Mesothelial cell of epicardium (in vitro differentiated cells): ENCODE measurements at places on chromosomes 6 and 20.

- DNase-seq = no peak
These were observed 32.7 kb upstream of the FANCE start for GRCh38 chr6:35419417-35419816.

DNA sequence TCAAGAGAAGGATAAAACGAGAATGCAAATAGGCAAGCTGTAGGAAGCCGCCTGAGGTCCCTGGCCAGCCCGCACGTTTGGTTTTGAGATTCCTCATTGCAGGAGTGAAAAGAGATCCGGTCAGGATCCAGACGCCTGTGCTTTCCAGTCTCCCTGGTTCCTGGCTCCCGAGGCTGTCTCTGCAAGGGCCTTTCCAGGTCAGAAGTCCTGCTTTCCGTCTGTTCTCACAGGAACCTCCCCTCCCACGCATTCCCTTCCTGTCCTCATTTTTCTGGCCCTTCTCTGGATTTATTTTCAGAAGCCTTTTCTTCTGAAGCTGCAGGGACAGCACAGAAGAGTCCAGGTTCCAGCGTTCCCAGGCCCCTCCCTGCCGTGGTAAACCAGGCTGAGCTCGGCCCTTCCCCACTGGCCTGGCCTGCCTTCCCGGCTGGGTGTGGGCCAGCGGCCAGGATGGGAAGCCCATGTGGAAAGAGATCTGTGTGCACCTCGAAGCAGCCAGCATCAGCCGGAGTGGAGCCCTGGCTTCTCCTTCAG is 54.0 kb downstream of the TMEM242 start:
- peak; percentile 57 for DNase-seq

- DNase-seq = no peak
These were observed 213.7 kb upstream of the CITED2 start for GRCh38 chr6:139588076-139588639.

DNA sequence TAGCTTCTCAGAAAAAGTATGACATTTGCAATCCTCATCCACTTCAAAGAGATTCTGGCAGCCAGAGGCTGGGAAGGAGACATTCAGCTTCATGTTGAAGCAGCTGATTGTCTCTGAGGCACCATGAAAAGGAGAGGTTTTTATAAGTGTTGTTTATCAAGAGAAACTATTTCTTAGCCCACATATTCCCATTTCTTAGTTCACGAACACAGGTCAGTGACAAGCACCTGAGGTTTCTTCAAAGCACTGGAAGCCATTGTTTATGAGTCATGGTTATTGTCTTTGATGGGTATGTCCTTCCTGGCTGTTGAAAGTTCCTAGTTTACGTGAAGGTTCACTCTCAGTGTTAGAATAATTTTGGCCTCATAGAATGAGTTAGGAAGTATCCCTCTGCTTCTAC is 3.0 kb upstream of the DDX43 start:
- no peak for DNase-seq

DNA sequence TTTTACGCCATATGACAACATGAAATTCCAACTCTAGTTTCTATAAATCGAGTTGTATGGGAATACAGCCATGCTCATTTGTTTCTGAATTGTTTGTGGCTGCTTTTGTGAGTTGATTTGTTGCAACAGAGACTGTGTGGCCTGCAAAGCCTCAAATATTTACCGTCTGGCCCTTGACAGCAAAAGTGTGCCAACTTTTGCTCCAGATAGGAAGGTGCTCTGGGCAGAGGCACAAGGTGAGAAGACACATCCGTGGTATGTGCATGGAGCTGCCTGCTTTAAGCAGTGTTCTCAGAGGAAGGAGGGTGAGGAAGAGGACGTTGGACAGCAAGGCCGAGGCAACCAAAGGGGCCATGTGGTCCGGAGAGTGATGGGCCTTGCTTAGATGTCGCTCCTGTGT is 57.4 kb downstream of the IYD start:
- DNase-seq = no peak

DNA sequence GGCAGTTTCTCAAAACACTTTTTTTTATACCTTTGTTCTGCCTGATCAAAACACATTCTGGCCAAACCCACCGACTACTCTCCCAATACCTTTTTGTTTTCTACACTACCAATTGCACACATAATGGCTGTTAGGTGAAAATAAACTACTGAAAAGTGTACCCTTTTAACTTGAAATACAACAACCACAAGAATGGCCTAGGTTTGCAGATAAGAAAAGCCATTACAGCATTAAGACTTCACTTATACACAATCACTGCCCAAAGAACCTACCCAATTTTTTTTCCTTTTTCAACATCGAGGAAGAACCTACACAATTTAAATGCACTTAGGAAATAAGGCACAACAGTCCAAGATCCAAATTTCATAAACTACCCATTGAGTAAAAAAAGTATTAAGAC is 1.8 kb downstream of the SEC63 start:
- DNase-seq = no peak

- no peak for DNase-seq
These were observed 757.0 kb downstream of the PTPRT start for GRCh38 chr20:42432496-42433334.

- no peak for DNase-seq
These were observed 223.4 kb downstream of the SLC24A3 start for GRCh38 chr20:19435821-19436220.

GRCh38 chr6:44575644-44576043 is 188.1 kb downstream of the CDC5L start:
- DNase-seq = no peak

DNA sequence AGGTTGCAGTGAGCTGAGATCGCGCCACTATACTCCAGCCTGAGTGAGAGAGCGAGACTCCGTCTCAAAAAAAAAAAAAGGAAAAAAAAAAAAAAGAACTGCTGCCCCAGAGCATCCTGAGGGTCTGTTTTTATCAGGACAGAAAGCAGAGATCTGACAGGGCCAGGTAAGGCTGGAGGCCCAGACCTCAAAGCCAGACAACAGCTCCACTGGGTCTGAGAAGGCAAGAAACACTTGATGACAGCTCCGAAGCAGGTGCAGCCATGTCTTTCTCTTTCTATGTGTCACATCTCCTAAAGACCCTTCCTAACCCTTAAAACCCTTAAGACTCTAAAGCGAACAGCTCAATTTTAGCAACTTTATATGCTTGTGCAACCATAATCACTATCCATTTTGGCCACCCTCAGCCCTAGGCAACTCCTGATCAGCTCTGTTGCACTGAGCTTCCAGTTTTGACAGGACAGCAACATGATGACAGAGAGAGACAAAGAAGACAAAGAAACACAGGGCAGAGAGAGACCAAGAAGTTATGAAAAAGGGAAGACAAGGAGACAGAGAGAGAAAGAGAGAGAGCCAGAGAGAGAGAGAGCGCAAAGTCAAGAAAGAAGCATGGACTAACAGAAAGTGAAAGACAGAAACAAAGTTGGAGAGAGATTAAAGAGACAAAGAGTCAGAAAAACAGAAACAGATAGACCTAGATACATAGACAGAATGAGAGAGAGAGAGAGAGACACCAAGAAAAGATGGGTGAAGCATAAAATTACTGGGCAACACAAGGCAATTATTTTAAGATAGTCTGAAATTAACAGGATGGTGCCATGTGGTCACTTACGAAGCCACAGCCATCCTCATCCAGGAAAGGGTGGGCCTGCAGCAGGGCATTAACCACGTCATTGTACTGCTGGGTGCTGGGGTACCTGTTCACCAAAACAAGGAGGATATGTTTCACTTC is 39.2 kb downstream of the SAMD3 start:
- DNase-seq = no peak

DNA sequence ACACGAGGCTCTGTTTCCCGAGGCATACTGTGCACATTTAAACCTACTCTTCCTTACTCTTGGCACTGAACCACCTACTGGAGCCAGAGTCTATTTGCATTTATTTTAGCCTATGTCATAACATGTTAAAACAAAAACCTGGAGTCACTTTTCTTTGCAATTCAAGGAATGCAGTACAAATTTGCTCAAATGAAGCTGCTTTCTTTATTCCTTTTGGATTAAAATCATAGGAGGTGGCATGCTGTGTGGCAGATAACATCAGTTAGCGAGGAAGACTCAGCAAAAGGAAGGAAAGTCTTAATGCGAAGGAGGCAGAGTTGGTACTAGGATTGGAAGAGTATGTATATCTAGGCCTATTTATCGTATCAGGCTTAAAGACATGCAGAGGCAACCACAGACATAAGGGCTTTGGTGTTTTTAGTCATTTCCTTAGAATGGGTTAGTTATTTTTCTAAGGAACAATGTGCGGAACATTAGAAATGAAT is 92.9 kb downstream of the SAMD3 start:
- DNase-seq = no peak

- DNase-seq = no peak
These were observed 51.9 kb downstream of the GCLC start for GRCh38 chr6:53492860-53493634.

- no peak for DNase-seq
These were observed 62.0 kb downstream of the TRERF1 start for GRCh38 chr6:42389736-42390135.

DNA sequence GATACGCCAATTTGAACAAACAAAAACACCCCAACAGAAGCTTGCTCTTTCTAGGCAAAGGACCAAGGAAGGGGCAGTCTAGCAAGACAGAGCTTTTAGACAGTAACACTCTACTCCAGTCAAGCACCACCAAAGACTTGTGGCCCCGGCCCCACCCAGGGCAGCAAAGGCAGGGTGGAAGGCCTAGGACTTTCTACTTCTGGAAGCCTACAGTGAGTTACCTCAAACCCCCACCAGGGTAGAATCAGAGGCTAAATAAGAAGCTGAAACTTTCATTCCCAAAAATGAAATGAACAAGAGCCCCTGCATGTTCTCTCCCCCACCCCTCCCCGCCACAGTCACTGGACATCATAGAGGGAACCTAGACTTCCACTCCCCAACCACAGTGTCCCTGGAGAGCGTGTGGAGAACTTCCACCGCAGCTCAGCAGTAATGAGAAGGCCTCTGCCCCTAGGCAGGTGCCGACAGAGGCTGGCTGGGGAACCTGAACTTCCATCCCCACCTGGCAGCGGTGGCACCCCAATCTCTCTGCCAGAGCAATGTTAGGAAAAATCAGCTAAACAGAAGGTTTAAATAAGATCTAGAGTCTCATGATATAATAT is 40.0 kb downstream of the KATNA1 start:
- DNase-seq = no peak

DNA sequence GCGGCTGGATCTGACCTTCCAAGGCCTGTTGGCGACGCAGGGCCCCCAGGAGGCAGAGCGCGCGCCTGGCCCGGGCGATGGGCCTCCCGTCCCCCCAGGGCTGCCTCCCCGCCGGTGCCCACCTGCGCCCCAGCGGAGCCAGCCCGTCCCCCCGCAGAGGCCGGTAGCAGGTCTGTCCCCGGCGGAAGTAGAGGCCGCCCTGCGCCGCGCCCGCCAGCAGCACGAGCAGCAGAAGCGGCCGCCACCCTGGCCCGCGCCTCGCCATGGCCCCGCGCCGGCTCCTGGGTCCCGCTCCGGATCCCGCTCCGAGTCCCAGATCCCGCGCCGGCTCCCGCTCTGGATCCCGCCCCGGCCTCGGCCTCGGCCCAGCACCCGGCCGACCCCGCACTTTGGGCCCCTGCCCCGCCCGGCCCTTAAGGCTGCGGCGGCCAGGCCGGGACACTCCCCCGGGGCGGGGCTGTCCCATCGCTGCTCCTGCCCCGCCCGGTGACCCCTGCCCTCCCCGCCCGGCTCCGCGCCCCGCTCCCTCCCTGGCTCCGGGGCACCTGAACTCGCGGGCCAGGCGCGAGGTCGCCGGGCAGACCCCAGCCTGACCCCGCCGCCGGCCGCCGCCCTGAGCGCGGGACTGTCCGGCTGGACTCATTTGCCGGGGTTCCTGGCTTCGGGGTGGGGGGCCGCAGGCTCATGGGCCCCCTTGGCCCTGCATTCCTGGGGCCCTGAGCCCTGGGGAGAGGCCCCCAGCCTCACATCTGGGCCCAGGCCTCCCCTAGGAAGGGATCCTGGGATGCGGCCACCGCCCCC is at the start of gene CTSZ:
CTSZ (minus strand) TSS at position 391 of the 801 bp plus-strand sequence; CDS start at position 265, 126 bp downstream.
- DNase-seq = peak; percentile 65

GRCh38 chr6:38567436-38567835 is 72.3 kb downstream of the BTBD9 start:
- peak; percentile 80 for DNase-seq

- DNase-seq = no peak
These were observed 17.8 kb downstream of the SYNDIG1 start for GRCh38 chr20:24487240-24487639.

DNA sequence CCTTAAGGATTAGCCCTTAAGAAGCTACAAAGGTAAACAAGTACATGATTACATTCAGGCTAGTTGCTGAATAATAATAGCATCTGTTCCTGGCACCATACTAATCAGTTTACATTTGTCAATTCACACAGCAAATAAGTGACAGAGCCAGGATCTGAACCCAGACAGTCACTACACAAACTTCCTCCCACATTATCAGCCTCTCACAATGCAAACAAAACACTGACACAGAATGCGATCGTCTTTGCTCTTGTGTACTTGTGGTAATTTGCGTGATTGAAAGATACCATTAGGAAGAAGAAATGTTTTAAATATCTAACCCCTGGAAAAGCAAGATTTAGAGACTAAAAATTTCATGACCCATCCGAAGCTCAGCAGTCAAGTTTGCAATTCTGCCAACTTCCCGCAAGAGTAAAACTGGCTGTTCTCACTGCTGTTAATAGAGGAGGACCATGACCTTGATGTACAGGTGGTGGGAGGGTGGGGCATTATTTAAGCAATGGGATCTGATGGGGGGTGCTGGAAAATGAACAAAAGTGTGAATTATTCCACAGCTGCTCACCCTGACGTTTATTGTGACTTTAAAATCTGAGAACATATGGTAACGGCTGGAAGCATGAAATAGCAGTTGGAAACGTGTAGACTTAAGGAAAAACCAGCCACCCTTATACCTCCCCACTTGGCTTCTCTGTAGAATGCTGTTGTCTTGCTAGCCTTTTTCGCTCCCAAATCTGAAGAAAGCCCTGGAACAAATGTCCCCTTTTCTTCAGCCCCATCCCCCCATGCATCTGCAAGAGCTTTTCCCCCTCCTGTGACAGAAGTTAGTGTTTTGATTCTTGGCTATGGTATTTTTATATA is 95.3 kb upstream of the ARMC2 start:
- no peak for DNase-seq

- DNase-seq = no peak
These were observed 7.1 kb downstream of the VNN2 start for GRCh38 chr6:132750455-132751248.

DNA sequence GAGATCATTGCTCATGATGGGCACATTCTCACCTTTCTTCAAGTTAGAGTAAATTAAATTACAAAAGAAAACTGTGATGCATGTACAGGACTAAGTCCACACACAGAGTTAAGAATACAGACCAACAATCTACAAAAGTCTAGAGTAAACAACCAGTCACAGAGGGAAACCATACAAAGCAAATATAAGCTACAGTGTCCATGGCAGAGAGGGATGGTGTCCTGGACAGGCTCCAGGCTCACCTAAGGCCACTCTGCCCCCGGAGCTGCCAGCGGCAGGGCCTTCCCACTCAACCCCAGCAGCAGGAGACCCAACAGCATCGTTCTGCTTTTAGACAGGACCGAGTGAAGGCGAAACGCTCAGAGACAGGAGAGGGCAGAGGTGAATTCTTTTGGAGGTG is 16.0 kb downstream of the PDE10A start:
- no peak for DNase-seq
